Stimulated activated CD4-positive, alpha-beta T cell treated with anti-CD3 and anti-CD28 coated beads, TNF-alpha, amount 100 ng/mL, for 24 hours (primary cell): ENCODE measurements at places on chromosomes 4 and X.

DNA sequence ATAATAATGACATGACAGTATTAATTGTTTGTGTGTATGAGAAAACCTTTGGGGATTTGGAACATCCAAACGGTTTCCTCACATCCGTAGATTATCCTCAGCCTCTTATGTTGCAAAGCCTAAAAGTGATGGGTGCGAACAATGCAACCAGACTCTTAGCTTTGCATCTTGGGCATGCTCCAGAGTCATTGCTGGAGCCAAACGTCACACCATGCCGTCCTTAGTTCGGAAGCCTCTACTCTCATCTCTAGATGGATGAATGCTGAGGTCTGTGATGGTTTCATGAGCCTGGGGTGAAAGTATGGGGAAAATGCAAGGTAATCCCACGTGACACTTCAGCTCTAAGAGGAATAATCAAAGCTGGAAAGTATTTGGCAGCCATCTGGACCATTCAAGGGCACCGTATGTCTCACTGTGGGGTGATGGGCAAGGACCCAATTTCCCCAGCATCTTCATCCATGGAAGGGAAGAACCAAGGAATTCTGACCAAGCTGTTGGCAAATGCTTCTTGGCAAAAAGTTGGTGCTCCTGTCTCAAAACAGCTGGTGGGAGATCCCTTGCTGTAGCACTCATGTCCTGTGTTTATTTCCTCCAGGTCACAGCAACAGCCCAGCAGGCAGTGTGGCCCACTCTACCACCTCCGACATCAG is 6.3 kb upstream of the RTL5 start:
- DNase-seq = no peak

DNA sequence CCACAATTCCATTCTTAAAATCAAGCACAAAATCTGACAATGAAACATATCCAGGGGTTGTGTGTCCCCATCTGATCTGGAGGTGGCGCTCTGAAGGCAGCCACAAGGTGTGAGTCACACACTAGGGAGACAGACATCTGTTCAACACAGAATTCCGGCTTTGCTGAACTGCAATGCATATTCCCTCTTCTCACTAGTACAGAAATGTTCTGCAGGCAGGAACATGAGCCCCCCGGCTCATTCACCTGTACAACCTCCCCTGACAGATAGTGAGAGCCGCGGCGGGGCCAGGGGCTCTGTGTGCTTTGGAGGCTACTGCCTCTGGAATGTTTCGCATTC is 41.9 kb downstream of the WDR1 start:
- DNase-seq = no peak

GRCh38 chr4:42080306-42080705 is 72.1 kb downstream of the BEND4 start:
- DNase-seq = no peak

- DNase-seq = no peak
These were observed 267.2 kb upstream of the RASGEF1B start for GRCh38 chr4:81738891-81739290.

- DNase-seq = no peak
These were observed 55.1 kb upstream of the GUCY1A1 start for GRCh38 chr4:155611501-155611900.

- no peak for DNase-seq
These were observed 145.5 kb upstream of the FGF13 start for GRCh38 chrX:138856881-138857604.

DNA sequence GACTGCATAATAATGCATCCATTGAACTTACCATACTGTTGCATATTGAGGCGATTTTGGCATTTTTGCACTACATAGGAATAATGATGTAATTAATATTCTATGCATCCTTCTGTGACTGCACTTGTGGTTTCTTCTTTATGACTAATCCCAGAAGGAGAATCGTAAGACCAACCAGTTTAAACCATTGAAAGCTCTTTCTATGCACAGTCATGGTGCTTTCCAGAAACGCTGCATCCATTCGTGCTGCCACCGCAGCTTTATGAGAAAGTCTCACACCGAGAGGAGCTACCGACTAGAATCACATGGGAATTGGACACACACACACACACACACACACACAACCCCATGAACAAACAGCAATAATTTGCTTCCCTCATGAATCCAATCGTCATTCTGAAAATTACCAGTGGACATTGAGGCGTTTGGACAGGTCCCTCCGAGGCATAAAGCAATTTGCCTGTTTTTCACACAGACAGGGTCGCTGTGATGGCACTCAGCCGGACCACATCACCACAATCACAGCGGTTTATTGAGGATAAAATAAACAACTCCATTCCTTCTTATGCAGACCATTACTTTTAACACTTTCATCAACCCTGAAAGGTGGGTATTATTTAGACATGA is 64.2 kb downstream of the PACRGL start:
- no peak for DNase-seq

GRCh38 chrX:103431316-103431715 is 55.0 kb downstream of the BEX3 start:
- no peak for DNase-seq

DNA sequence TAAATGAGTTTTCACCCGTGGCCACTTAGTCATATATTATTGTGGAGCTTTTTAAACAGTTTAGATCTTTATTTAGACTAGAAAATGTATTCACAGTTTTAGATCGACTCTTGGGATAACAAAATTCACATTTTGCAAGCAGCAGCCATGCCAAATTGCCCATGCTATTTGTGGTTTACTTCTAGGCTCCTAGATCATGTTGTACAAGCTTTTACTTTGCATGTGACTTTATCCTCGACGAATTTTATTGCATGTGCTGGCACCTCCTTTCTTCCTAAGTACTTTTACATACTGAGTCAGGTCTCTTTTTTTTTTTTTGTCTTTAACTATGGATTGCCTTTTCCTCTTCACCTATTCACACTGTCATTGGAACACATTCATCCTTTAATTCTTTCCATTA is 23.2 kb downstream of the BBS12 start:
- DNase-seq = no peak

- DNase-seq = no peak
These were observed 70.7 kb downstream of the REPS2 start for GRCh38 chrX:17017134-17017533.

- peak; percentile 0 for DNase-seq
These were observed 30.6 kb upstream of the IL9R start for GRCh38 chrX:155966876-155967275.

DNA sequence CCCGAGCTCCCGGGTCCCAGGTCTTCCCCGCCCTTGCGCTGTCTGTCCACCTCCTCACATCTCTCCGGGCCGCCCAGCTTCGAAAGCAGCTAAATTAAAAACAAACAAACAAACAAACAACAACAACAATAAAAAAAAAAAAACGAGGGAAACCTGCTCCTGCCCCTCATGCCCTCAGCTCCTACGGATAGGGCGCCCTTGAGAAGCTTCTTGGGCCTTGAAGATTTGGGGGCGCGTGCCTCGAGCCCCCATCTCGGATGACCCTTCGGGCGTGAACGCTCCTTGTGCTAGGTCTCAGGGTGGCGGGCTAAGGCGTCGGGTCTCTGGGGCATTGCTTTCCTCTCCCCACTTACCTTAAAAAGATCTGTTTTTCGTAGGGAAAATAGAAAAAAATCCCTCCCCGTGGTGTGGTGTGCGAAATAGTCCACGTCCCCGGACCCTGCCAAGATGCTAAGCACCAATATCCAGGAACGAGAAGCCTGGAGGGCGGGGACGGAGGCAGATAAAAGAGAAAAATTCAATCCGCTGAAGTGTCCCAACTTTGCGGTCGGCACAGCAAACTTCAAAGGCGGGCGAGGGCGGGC is 603 bp downstream of the NDNF start:
- no peak for DNase-seq

DNA sequence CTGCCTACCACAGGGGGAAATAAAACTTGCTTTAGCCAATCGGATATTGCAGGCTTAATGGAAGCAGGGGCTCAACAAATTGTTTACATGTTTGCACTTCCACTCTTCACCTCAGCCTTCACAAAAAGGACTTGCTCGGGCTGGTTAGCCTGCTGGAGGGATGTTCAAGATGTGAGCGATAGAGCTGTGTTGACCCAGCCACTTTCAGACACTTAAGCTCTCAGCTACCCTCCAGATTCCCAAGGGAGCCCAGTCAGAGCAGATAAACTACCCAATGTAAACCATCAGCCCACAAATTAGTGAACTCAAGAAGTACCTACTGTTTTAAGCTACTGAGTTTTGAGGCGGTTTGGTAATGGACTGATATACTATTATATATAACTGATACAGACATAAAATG is 508.4 kb upstream of the FTHL17 start:
- no peak for DNase-seq

DNA sequence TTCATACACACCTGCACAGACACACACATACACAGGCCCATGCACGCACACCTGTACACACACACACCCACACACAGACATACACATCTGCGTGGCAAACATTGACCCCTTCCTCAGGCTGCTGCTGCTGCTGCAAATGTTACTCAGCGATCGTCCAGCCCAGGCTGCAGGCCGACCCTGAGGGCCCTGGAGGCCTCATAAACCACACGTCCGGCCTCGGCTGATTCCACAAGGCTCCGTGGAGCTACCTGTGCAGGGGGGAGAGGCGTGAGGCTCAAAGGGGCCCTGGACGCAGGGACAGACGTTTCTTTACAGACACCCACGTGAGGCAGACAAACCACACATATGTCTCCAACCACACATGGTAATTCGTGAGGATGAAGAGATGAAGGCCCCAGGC is 53.9 kb upstream of the PPP2R3B start:
- DNase-seq = no peak

- no peak for DNase-seq
These were observed 444 bp upstream of the ARHGAP6 start for GRCh38 chrX:11666164-11666563.

DNA sequence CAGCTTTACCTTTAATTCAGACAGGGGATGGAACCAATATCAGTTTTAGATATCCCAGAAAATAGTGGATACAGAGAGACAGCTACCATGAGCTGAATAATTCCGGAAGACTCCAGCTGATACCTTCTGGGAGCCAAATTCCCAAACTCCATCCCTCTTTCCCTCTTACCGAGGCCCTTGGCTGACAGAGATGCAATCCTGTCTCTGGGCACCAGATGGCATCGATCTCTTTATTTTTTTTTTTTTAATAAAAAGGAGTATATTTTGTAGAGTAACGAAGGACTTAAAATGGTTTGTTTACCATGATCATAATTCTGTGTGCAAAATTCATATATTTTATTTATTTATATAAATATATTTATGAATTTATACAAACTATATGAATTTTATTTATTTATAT is 31.0 kb downstream of the RAB40A start:
- no peak for DNase-seq

- no peak for DNase-seq
These were observed 691 bp downstream of the SCARB2 start for GRCh38 chr4:76212851-76213414.

- no peak for DNase-seq
These were observed 63.8 kb downstream of the ZNF718 start for GRCh38 chr4:188091-188490.

- DNase-seq = no peak
These were observed 150.1 kb downstream of the CRLF2 start for GRCh38 chrX:1062351-1062750.

DNA sequence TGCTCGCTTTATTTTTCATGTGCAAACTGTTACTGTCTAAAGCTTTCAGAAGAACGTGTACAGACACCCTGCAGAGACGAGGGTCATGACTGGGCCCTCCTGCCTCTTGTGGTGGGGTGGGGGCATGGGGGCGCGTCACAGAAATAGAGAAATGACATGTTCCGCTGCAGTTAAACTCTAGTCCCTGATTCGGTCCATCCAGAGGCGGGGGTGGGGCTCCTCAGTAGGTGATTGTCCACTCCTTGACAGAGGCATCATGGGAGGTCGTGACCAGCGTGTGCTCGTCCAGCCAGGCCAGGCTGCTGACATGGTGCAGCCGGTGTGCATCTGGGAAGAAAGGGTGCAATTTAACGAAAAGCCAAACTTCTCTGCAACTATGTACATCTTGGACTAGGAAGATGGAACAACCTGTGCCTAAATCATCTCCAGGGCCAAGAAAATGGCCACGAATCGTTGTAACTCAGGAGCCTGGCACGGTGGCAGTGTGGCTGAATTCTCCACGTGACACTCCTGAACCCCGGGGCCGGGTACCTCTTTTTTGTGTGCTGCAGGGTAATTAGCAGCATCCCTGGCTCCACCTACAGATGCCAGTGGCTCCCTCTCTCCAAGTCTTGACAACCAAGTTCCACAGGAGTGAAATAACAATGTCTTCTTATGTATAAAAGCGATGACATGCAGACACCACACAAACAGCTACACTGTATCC is 41.3 kb downstream of the WDR1 start:
- no peak for DNase-seq

- no peak for DNase-seq
These were observed 54.3 kb downstream of the CHST7 start for GRCh38 chrX:46627711-46628419.

GRCh38 chr4:187942968-187943367 is 52.6 kb upstream of the ZFP42 start:
- no peak for DNase-seq

GRCh38 chr4:123588631-123589241 is 192.1 kb downstream of the SPRY1 start:
- no peak for DNase-seq

GRCh38 chrX:18889346-18890048 is 94.4 kb downstream of the PHKA2 start:
- DNase-seq = no peak
